ENCODE measurements at places on chromosomes 5 and 9.

DNA sequence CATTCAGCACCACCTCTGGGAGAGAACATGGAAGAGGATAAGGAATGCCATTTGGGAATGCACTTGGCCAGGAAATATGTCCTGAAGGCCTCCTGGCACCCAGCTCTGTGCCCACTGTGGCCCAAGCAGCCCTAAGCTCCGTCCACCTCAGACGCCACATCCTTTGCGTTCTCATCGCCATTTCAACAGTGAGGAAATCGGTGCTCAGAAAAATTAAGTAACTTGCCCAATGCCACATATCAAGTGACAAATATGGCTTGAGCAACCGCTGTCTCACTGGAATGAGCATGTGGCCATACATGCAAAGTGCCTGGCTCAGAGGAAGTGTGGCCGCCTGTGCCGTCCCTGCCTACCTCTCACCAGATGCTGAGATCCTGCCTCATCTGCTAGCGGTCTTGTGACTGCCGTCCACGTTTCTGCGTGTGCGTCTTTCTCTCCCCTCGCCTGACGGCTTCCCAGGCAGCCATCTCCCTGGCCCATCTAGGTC lies 984 bp upstream of the DOK3 start:
- no peak for DNase-seq

DNA sequence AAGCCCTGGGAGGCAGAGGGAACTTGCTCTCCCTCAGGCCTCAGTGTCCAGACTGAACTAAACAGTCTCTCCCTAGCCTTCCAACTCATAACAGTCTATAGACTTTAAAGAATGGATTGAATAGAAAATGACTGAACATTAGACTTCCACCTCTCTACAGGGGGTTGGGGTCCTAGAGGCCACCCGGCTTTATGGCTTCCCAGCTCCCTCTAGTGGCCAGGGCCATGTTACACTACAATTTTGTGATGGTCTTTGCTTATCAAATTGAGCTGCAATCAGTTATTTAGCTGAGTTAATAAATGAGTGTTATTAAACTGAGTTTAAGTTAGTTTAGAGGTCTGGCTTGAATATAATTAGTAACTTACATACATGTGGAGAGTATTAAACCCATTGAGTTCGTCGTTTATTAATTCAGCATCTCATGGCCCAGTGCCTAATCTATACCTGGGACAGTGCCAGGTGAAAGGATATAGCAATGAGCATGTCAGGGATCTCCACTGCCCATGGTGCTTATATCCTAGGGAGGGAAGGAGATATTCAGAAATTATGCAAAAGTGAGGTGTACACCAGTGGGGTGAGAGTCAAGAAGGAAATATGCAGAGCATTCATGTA lies 105.2 kb downstream of the SH3TC2 start:
- no peak for DNase-seq

GRCh38 chr9:6911901-6912638 lies 154.3 kb downstream of the KDM4C start:
- peak; percentile 42 for DNase-seq

DNA sequence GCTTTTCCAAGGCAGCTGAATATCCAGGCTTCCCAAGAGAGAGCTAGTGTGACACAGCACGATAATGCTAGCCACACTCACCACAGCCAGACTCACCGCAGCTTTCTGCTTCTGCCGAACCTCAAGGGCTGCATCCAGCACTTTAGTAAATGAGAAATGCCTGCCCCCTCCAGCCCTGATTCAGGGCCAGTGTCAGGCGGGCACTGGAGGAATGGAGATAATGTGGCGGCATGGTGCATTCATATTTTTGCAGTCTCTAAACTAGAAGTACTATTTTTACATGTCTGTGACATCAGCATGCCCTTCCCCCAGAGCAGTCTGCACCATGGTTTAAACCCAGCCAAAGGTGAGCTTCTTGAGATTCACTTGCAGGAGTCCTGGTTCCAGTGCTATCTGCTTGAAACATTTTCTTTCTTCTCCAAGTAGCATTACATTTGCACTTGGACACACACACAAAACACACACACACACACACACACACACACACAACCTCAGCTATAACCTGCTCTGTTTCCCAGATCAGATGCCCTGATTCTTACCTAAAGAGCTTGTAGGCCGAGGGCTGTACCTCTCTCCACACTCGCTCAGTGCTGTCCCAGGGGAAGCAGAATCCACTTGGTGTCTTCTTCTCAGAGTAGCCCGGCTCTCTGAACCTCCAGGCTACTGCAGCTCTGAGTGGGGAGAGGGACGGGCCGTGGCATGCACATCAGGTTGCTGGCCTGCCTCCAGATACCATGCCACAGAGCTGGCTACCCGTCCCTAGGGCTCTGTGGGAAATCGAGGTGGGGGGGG lies at the start of gene FGF1:
Gene FGF1, minus strand, starts transcription at position 673 of the 792 bp plus-strand sequence. CDS start 71,963 bp downstream, outside the sequence.
- DNase-seq, result peak; percentile 72

DNA sequence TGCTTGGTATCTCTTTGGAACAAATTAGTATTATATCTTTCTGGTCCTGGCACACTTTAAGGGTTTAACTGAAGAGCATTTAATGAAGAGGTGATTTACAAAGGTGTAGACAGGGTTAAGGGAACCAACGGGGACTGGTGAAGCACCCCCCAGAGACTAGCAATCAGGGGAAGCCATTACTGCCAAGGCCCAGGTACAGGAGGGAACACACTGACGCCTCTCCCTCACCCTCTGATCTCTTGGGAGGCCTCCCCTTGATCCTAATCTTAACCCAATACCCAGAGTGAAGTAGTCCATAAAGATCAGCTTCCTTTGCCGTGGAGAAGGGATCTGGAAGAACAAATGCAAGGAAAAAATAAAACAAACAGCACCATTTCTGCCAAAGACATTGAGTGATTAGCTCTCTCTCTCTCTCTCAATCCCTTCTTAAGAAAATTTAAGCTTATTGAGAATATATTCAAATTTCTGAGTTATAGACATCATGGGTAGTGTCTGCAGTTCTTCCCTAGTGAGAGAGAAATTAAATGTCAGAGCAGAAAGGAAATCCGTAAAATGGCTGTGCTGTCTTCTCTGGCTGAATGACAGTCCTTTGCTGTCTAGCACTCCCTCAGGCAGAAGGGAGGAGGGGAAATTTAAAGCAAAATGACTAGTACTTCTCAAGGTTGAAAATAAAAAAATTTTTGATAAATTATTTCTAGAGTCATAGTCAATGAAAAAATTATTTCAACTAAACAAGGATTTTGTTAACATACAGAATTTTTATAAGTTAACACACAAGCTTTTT lies 20.0 kb downstream of the F2R start:
- DNase-seq, result no peak

GRCh38 chr5:55546947-55547346 lies 12.2 kb upstream of the PLPP1 start:
- no peak for DNase-seq

GRCh38 chr5:123283499-123283898 lies 139.7 kb downstream of the CEP120 start:
- DNase-seq, result no peak

DNA sequence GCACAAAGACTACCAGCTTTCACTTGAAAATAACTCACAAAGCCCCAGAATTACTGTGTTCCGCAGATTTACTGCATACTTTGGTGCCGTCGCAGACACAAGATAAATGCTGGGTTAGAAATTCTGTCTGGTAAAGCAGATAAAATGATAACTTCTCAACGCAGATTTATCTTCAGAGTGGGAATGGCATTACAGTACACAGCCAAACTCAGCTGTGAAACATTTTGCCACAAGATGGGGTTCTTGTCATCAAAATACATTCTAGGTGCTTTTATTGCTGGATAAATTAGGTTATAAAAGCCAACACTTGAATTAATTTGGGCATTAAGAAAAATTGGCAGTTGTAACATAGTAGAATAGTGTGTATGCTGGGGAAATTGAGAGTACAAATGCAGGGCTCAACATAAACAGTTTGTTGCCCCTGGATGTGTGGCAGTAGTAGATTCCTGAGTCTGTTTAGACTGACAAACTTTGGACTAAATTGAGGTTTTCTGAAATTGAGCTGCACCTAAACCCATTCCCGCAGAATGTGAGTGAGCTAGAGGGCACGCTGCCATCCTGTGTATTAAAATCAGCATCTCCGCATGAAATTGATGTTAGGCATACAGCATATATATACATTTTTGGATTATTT lies 61.1 kb downstream of the LMNB1 start:
- DNase-seq, result no peak

DNA sequence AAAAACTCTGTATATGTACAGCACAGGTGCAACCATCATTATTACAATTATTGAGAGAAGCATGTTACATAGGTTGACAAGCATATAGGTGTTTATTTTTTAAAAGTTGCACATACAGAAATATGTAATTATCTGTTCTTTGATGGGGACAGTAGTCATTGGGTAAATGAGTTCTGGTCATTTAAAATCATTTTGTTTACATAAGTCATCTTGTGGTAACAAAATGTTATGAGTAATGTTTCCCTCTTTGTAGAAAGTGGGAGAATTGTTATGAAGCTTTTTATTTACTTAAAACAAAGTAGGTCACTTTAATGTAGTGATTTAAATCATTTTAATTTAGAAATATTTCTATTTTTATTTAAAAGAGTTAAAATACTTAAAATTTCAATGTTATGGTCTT lies 33.8 kb upstream of the FBXL17 start:
- no peak for DNase-seq

- DNase-seq, result no peak
Measured at GRCh38 chr9:105850852-105851500, 156.6 kb downstream of the TMEM38B start.

DNA sequence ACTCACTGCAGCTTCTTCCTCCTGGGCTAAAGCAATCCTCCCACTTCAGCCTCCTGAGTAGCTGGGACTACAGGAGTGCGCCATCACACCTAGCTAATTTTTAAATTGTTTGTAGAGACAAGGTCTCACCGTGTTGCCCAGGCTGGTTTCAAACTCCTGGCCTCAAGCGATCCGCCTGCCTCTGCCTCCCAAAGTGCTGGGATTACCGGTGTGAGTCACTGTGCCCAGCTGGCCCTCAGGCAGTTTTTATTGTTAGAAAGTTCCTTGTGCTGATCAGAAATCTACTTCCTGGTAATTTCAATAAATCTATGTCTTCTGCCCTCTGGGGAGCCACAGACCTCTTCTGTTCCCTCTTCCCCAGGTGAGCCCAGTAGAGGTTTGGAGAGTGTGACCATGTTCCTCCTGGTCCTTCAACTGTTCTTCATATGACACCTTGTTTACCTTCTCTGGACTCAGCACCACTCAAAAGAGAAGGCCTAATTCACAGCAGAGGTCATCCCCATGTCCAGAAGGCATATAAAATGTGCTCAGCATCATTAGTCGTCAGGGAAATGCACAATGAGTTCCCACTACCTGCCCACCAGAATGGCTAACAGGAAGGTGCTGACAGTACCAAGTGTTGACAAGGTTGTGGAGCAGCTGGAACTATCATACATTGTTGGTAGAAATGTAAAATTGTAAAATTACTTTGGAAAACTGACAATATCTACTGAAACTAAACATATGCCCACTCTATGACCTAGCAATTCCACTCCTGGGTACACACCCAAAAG lies 10.4 kb downstream of the TMOD1 start:
- no peak for DNase-seq

DNA sequence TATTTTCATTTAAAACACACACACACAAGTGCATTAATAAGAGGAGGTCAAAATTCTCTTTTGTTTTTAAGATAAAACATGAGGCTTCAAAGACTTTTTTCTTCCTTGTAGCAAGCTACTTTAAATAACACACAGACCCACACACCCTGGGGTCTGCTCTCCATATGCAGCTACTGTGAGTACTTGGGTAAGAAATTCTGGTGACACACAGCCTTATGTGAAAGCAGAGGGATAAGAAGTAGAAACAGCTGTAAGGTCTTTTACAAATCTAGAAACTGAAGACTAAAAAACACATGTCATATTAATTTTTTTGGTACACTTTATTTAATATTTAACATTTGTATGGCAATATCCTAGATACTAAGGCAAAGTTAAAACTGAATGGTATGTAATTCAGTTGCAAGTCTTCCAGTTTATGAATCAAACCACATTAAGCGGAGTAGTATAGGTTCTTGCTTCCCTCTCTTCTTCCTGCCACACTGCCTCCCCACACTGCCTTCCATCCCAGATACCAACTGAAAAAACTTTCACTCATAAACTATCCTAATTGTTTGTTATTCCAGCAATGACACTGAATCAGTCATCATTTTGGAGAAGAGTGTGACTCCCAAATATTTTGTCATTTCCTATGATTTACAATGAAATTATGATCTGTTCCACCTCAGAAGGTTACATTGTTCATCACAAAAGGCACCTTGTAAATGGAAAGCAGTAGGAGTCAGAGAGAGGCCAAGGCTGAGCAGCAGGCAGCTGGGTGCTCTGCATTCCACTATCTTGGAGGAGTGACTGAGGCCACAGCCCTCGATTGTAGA lies 92.0 kb downstream of the PLCXD3 start:
- DNase-seq, result peak; percentile 21

DNA sequence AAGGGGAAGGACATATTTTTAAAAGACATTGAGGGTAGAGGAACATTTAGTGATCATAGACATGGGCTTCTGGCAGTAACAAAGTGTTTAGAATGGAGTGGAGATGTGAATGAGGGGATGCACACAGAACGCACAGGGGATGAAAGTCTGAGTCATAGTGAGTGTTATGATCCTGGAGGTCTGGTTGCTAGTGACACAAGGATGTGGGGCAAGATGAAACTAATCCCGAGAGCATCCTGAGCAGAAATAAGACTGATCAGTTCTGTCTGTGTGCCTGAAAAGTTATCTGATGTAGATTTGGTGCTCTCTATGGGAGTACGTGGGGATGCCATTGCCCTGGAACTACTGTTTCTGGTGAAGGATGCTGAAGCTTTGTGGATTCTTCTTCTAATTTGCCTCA lies 141.1 kb downstream of the CHSY3 start:
- no peak for DNase-seq

- no peak for DNase-seq
Measured at GRCh38 chr9:78188594-78188993, 47.3 kb upstream of the CEP78 start.

- peak; percentile 83 for DNase-seq
Measured at GRCh38 chr5:128538250-128539037, 399 bp upstream of the FBN2 start.

GRCh38 chr9:108552459-108553040 lies 303.2 kb downstream of the ACTL7B start:
- DNase-seq, result no peak

DNA sequence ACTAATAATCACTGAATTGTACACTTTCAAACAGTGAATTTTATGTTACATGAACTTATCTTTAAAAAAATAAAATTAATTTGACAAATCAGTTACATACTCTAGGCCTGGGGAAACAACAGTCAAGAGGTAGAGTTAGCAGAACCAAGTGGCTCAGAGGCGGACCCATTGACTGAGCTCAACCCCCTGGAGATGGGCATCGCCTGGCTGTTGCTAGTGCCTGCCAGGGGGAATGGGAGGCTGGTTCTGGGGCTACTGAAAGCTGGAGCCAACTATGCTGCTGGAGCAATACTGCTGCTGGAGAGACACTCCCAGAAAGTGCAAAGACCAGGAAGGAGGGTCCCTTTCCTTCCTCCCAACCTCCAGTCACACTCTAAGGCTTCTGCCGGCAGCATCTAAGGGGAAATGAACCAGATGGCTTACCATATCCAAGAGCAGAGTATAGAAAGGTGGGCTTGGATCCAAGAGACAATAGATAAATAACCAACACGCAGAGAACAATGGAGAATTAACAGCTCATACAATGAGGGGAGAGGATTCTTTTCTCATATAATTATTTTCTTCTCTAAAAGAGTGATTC lies 40.3 kb upstream of the ANKRD55 start:
- DNase-seq, result no peak

- DNase-seq, result no peak
Measured at GRCh38 chr9:13721481-13722235, 442.2 kb upstream of the MPDZ start.

- peak; percentile 66 for DNase-seq
Measured at GRCh38 chr9:134329886-134330285, 3.6 kb downstream of the RXRA start.

GRCh38 chr9:35453786-35454185 lies 36.1 kb upstream of the RUSC2 start:
- DNase-seq, result no peak
